ENCODE measurements at places on chromosomes 1 and 21.

- DNase-seq = no peak
Measured at GRCh38 chr1:64196074-64196870, 7.2 kb upstream of the UBE2U start.

- no peak for DNase-seq
Measured at GRCh38 chr1:9551984-9552383, 12.7 kb downstream of the SLC25A33 start.

- DNase-seq = no peak
Measured at GRCh38 chr1:43936431-43937151, 3.0 kb downstream of the ARTN start.

- DNase-seq = no peak
Measured at GRCh38 chr1:169594391-169594790, 8.1 kb upstream of the F5 start.

DNA sequence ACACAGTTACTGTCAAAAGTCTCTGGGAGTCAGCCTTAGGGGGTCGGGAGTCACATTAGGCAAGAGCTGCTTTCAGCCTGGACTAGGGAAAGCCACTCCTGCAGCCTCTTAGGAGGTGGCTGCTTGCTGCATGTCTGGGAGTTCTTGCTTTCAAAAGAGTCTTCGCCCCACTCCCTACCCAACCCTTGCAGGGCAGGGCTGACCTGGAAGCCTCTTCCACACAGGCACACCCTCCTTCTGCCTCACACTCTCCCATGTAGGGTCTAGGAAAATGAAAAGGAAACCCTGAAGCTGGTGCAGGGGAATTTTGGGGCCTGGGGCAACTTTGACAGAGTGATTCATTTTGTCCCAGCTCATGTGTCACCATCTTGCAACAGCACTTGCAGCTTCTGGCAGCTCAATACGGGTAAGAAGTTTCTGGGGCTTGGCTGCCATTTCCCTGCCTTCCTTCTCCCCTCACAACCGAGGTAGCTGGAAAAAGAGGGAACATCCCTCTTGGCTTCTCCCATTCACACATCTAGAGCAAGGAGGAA lies 37.3 kb downstream of the KCND3 start:
- DNase-seq = no peak

DNA sequence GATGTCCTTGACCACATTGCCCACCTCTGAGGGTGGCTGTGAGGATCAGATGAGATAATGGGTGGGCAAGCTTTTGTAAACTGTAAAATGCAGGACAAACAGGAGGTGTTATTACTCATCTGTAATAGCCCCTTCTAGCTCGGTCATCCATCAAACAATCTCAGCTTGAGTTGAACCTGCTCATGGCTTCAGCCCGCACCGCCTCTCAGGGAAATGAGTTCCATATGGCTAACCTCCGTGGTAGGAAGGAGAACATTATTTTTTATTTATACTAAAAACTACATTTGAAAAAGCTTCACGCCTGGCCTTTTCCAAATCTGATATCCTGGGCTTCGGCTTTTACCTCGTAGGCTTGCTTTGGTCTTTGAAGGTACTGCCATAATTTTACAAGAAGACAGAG lies 116.2 kb upstream of the USP24 start:
- DNase-seq = no peak

- no peak for DNase-seq
Measured at GRCh38 chr1:111436726-111437125, 9.2 kb upstream of the OVGP1 start.

GRCh38 chr1:84846387-84846786 lies 46.6 kb downstream of the LPAR3 start:
- no peak for DNase-seq

DNA sequence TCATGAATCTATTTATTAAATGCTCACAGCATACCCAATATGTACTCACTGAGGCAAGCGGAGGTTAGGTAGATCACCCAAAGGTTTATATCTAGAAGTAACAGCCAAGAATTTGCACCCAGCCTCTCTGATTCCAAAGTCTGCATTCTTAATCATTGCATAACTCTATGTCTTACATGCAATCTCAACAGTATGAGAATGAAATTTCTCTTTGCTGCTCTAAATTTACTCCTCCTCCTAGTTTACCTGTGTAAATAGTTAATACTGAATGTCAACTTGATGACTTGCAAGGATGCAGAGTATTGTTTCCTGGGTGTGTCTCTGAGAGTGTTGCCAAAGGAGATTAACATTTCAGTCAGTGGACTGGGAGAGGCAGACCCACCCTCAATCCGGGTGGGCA lies 840.6 kb downstream of the BRINP3 start:
- DNase-seq = no peak

DNA sequence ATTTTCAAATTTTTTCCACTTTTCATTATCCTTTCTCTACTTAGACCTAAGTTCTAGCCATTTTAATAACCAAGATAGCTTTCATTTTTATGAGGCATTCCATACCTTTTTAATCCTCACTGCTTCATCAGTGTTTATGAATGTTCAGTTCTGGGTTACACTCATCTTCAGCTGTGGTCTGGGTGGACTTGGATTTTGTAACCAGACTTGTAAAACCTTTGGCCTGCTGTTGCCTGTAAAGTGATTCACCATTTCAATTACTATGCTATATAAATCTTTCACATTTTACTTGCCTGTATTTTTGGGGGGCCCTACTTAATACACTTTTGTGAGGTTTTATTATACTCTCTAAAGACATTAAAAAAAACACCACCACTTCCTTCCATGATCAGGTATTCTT lies 46.2 kb downstream of the USP25 start:
- no peak for DNase-seq

GRCh38 chr1:106222403-106222802 lies 834.1 kb upstream of the PRMT6 start:
- DNase-seq = no peak

DNA sequence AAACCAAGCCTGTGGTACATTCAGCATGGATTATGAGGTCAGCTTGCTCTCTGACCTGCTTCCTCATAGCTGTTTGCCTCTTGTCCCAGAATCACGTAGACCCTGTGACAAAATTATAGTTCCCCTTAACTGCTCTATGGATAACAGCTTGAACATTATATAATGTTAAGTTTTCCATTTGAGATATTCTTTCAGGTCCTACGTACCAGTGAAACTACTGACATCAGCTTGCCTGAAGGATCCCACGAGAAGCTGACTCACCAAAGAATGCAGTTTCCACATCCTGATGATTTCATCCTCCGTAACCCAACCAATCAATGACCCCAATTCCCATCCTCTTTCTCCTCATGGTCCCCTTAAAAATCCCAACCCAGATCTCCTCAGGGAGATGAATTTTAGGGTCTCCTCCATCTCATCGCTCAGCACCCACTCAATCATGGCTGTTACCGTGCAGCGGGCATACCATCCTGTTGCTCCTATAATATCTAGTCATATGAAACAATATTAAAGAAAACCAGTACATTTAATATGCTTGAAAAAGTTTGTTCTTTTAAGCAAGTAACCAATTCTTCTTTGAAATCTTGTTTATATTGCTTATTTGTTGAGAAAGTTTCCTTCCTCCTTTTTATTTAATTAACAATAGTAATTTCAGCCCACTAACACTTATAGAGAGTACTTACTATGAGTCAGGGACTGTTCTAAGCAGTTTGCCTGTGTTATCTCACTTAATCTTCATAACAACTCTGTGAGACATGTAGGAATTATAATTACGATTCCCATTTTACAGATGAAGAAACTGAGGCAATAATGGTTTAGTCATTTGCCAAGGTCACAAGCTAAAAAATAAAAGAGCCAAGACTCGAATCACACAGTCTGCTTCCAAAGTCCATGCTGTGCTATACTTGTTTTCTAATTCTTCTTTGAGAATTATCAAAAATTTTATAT lies 27.4 kb downstream of the CHML start:
- no peak for DNase-seq

DNA sequence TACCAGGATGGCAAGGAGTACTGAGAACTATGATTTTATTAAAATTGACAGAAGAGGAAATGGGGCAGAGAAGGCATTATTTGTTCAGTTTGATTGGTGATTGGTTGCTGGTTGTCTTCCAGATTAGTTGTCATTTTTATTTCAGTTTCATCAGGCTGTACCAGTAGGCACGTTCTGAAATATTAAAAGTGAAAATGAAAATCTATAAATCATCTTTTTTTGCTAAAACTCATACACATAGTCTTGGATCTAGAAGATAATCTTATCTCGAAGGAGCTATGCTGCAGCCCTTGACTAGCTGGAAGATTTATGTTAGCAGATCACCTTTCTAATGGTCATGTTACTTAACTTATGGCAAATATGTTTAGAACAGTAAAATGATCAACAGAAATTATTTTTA lies 29.0 kb downstream of the NEK7 start:
- DNase-seq = no peak

DNA sequence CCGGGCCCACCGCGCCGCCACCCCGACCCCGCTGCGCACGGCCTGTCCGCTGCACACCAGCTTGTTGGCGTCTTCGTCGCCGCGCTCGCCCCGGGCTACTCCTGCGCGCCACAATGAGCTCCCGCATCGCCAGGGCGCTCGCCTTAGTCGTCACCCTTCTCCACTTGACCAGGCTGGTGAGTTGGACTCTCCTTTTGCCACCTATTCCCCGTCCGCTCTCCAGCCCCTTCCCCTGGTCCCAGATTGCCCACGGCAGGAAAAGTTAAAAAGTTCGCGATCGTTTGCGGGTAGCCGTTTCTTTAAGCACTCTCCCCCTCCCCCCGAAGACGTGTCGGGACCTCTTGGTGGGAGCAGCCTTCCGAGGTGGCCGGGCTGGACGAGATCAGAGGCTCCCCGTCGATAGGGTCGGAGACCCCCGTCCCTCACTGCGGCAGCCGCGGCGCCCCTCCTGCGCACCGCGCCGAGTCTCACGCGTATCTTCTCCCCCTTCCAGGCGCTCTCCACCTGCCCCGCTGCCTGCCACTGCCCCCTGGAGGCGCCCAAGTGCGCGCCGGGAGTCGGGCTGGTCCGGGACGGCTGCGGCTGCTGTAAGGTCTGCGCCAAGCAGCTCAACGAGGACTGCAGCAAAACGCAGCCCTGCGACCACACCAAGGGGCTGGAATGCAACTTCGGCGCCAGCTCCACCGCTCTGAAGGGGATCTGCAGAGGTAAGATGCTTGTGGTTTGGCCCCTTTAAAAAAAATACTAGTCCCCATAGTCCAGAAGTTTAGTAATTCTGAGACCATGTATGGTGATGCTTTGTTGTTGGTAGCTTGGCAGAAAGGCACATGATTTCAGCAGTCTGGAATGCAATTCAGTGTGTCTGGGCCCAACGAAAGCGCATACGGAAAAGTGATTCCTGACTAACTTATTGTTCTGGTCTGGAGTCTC lies 576 bp downstream of the CCN1 start:
- DNase-seq = no peak

DNA sequence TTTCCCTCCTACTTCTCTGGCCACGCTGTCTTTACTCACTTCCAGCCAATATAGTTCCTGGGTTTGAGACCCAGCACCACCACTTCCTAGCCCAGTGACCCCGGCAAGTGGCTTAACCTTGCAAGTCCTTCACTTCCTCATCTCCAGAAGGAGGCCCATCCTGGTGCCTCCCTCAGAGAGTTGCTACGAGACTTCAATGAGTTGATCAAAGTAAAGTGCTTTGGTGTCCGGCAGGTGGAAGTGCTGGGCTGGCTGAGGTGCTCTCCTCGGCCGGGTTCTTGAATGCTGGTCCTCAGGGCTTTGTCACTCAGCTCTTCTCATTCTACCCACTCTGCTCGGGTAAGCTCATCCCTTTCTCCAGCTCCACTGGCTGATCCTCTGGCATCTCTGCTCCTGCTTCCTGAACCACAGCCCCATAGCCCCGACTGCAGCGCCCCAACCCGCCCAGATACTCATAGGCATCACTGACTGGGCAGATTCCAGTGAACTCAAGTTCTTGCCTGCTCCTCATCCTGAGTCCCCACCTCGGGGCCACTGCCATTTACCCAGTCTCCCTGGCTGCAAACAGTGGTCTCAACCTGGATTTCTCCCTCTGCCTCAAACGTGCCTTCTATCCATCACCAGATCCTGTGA lies 75.8 kb upstream of the WNT4 start:
- DNase-seq = no peak

GRCh38 chr1:17028662-17029188 lies 17.0 kb upstream of the ATP13A2 start:
- no peak for DNase-seq

GRCh38 chr1:30680429-30680828 lies 43.0 kb downstream of the MATN1 start:
- DNase-seq = no peak

GRCh38 chr1:75338616-75339483 lies 204.7 kb downstream of the LHX8 start:
- DNase-seq = no peak

GRCh38 chr1:109883248-109883955 lies 27.2 kb upstream of the CSF1 start:
- DNase-seq = no peak

- DNase-seq = no peak
Measured at GRCh38 chr1:162500805-162501204, 3.2 kb downstream of the UHMK1 start.

GRCh38 chr21:32807717-32808380 lies 36.3 kb upstream of the PAXBP1 start:
- DNase-seq = no peak

DNA sequence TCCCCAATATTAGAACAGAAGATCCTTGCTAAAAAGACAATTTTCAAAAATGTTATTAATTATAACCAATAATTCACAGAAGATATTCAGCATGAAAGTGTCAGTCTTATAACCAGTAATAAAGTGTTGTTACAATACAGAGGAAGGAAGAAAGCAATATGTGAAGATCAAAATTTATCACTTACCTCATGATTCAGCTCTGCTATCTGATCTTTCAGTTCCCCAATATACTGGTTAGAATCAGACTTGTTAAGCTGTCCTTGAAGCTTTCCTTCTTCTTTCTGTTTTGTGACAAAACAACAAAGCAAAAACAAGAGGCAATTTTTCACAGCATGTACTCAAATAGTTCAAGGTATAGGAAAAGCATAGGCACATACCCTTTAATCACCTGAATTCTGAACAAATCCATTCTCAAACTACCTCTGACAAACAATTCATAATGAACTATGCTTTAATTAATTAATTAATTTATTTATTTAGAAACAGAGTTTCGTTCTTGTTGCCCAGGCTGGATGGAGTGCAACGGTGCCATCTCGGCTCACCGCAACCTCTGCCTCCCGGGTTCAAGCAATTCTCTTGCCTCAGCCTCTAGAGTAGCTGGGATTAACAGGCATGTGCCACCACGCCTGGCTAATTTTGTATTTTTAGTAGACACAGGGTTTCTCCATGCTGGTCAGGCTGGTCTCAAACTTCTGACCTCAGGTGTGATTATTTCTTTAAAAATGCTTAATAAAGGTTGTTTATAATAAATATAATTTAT lies 76.9 kb upstream of the GFI1 start:
- DNase-seq = no peak

Measured in omental fat pad (tissue), 4 donors.